ENCODE measurements at places on chromosomes 6 and 20.

- DNase-seq, result peak; percentile 63
Observed at GRCh38 chr6:33771146-33772081, 17.5 kb downstream of the LEMD2 start.

- DNase-seq, result peak; percentile 75
Observed at GRCh38 chr20:20317621-20318364, 50.1 kb upstream of the INSM1 start.

- no peak for DNase-seq
Observed at GRCh38 chr6:93248631-93249030, 170.7 kb downstream of the EPHA7 start.

GRCh38 chr6:87282743-87283142 is 39.6 kb upstream of the SMIM8 start:
- no peak for DNase-seq
